ENCODE measurements at places on chromosomes 3 and 15. TPM values are rescaled to one million over a fixed set of nuclear protein-coding genes. Genes with fewer than 3 reads are reported as not detected.

The HRH1 gene
- 0.31 TPM for total RNA-seq

The P2RY1 gene
- total RNA-seq: 8.9 TPM

The SERPINI2 gene
- total RNA-seq: not detected

DNA sequence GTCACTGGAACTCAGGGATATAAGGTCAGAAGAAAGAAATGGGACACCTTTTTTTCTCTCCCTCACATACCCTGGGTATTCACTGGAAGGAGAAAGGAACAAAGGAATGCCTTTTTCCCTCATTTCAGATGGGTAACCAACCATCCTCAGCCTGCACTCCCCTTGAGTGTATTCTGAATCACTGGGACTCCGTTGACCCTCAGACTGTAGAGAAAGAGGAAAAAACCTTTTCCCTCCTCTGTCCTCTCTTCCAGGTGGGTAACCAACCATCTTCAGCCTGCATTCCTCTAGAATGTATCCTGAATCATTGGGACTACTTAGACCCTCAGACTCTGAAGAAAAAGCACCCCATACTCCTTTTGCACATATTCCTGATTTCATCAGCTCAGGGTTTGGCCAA is 11.4 kb downstream of the PRR20G start:
- no peaks in the 10 kb centered on the region for H3K4me1 ChIP-seq
- H3K27ac ChIP-seq: no peak overlapping the region
- H3K4me3 ChIP-seq: no peak overlapping the region
- peaks cover 10% of the 10 kb centered on the region for H3K27me3 ChIP-seq
- no peak for DNase-seq

GRCh38 chr3:159913712-159914414 is 74.8 kb upstream of the IL12A start:
- no peaks in the 10 kb centered on the region for H3K36me3 ChIP-seq
- no peak for DNase-seq
- H3K4me1 ChIP-seq: peaks cover 4% of the 10 kb centered on the region
- no peak overlapping the region for H3K27ac ChIP-seq

GRCh38 chr3:75951941-75952340 is 166.6 kb upstream of the ZNF717 start:
- H3K36me3 ChIP-seq: peaks cover 17% of the 10 kb centered on the region
- no peaks in the 10 kb centered on the region for H3K27me3 ChIP-seq
- H3K4me3 ChIP-seq: no peak overlapping the region
- peaks cover 36% of the 10 kb centered on the region for H3K4me1 ChIP-seq

DNA sequence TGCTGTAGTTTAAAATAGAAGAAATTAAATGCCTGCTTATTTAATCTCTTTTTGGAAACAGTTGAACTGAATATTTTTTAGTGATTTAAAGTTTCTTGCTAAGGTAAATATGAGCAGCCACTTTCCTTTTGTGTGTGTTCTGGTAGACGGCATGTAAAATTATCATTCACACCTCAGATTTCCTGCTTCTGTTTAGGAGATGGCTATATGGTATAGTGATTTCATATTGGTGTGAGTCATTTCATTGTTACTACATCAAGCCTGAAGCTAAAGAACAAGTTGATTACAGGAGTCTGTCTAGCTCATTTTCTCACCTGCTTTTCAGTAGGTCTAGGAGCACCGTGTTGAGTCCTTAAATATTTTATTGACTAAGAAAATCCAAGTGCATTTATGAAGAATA is 2.2 kb downstream of the LRCH3 start:
- no peaks in the 10 kb centered on the region for H3K36me3 ChIP-seq
- H3K4me1 ChIP-seq: peaks cover 16% of the 10 kb centered on the region
- no peak for DNase-seq
- H3K27ac ChIP-seq: peak overlapping the region; percentile 68

Data from mesothelial cell of epicardium (in vitro differentiated cells).